Stimulated activated CD8-positive, alpha-beta memory T cell treated with anti-CD3 and anti-CD28 coated beads, Interleukin-15, amount 100 ng/mL, for 4 hours (primary cell): ENCODE measurements at places on chromosomes 5 and 9.

DNA sequence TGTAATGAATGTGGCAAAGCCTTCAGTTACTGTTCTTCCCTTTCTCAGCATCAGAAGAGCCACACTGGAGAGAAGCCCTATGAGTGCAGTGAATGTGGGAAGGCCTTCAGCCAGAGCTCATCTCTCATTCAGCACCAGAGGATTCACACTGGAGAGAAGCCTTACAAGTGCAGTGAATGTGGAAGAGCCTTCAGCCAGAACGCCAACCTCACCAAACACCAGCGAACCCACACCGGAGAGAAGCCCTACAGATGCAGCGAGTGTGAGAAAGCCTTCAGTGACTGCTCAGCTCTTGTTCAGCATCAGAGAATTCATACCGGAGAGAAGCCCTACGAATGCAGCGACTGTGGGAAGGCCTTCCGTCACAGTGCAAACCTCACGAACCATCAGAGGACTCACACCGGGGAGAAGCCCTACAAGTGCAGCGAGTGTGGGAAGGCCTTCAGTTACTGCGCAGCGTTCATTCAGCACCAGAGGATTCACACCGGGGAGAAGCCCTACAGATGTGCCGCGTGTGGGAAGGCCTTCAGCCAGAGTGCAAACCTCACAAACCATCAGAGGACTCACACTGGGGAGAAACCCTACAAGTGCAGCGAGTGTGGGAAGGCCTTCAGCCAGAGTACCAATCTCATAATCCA lies 6.8 kb downstream of the RPL12 start:
- DNase-seq = no peak

DNA sequence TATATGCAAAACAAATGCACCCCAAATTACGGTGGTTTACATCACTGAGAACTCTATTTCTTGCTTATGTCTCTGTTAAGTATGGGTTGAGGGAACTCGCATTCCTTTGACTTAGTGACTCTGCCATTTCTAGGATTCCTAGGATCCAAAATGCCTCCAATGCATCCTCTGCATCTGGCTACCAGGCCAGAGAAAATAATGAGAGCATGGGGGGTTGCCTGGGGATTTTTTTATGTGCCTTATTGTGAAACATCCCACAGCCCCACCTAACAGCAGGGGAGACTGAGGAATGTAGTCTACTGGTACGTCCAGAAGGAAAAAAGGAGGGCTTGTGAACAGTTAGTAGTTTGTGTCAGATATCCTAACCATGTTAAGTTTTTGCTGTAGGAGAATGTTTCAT lies 466.0 kb upstream of the ARRDC3 start:
- DNase-seq = no peak

- DNase-seq = no peak
These were observed 25.2 kb downstream of the GLDC start for GRCh38 chr9:6620353-6620752.

DNA sequence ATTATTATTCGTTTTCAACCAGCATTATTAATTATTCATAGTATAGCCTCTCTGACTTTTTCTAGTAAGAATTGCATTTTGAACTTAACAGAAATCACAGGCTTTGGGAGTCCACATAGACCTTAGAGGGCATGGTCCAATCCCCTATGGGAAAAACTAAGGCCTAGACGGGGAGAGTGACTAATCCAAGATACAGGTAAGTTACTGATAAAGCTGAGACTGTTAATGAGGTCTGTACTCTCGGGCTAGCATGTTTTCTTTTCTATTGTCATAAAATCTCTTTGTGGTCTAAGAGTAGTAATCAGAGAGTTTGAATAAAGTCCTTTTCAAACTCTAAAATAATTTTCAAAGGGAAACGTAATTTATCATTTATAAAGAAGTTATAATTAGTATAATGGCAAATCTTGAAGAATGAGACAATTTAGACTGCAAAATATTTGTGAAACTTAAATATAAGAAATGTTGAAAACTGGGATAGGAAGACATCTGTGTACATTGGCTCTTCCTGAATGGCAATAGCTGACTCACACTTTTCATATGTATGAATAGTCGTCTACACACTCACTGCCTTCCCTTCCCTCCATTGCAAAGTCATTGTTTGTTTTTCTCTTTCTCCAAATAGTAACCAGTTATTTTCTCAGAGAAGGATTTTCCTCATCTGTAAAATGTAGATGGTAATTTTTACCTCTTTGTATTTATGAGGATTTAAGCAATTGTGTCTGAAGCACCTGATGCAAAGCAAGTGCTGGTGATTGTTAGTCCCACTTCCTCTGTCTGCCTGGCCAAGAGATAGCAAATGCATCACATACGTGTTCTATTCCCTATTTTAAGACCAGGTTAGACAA lies 207.9 kb upstream of the CD180 start:
- DNase-seq = no peak

DNA sequence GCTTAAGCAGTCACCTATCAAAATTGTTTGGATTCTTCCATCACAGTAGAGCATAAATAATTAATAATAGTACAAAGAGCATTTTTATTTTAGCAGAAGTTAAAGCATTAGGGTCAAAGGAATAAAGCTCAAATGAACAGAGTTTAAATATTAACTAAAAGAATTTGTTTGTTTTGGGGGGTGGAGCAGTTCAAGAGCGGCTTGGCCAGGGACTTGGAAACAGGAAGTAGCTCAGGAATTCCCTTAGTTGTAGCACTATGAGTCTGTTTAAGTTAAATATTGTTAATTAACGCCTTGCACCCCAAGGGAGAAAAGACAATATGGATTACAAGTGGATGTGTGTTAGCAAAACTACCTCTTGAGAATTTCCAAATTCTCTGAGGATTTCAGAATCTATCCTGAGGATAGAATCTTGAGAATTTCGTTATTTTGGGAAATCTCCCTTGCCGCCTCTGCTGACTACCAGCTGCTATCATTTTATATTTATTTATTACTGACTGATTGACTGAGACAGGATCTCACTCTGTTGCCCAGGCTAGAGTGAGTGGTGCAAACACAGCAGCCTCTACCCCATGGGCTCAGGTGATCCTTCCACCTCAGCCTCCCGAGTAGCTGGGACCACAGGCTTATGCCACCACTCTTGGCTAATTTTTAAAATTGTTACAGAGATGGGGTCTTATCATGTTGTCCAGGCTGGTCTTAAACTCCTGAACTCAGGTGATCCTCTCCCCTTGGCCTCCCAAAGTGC lies 96.7 kb upstream of the CHD1 start:
- no peak for DNase-seq

DNA sequence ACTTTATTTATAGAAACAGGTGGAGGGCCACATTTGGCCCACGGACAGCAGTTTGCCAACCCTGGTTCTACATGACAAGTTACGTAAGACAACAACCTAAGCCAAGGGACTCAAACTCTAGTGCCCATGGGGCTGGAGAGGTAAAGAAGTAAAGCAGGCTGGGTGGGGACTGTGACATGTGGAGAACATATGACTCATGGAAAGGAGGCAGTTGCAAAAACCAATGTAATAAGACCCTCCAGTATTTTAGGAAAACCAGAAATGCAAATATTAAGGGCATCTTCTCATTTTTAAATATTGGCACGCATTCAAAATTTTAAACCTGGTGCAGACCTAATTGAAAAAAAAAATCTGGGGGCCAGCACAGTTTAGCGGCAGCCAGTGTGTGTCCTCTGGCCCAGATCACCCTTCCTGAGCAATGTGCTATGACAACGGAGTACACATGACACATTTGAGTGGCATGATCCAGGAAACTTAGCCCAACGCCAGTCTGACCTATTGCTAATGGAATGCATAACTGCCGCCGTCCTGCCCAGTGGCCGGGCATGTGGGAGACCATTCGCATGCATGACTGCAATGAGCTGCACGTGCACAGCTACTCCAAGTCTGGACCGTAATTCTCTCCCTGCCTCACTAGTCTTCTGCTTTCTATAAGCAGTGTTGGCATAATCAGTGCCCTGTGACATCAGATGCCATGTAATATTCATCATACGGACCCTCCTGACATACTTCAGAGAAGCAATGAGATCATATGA lies 97.2 kb downstream of the SH3TC2 start:
- DNase-seq = no peak

DNA sequence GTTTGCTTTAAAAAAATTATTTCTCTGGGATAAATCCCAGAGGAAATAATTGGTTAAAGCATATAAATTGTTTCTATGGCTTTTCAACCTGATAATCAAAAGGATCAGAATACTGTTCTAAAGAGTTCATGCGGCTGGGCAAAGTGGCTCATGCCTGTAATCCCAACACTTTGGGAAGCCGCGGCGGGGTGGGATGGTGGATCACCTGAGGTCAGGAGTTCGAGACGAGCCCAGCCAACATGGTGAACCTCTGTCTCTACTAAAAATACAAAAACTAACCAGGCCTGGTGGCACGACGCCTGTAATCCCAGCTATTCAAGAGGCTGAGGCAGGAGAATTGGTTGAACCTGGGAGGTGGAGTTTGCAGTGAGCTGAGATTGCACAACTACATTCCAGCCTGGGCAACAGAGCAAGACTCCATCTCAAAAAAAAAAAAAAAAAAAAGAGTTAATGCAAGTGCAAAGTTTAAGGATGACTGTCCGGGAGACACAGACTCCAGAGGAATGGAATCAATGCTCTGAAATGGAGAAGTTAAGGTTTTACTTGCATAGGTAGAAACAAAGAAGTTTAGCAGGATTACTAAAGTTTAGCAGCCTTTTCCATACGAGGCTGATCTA lies 16.6 kb upstream of the GRHPR start:
- no peak for DNase-seq

DNA sequence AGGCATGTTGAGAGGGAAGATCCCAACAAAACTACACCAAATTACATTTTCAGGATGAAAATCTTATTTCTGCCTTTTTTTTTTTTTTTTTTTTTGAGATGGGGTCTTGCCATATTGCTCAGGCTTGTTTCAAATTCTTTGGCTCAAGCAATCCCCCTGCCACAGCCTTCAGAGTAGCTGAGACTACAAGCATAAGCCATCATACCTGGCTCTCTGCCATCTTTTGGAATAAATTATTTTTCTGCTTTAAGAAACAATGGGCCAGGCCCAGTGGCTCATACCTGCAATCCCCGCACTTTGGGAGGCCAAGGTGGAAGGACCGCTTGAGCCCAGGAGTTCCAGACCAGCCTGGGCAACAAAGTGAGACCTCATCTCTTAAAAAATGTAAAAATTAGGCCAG lies 14.3 kb downstream of the AFF4 start:
- no peak for DNase-seq

- DNase-seq = no peak
These were observed 149.2 kb downstream of the PBX3 start for GRCh38 chr9:125896404-125896803.

GRCh38 chr9:95870906-95871305 lies 4.6 kb upstream of the ERCC6L2 start:
- no peak for DNase-seq

- DNase-seq = no peak
These were observed 15.9 kb downstream of the EXD3 start for GRCh38 chr9:137406876-137407589.

- no peak for DNase-seq
These were observed 4.1 kb downstream of the PTGS1 start for GRCh38 chr9:122374885-122375420.

- no peak for DNase-seq
These were observed 44.1 kb downstream of the COL23A1 start for GRCh38 chr5:178545941-178546674.

DNA sequence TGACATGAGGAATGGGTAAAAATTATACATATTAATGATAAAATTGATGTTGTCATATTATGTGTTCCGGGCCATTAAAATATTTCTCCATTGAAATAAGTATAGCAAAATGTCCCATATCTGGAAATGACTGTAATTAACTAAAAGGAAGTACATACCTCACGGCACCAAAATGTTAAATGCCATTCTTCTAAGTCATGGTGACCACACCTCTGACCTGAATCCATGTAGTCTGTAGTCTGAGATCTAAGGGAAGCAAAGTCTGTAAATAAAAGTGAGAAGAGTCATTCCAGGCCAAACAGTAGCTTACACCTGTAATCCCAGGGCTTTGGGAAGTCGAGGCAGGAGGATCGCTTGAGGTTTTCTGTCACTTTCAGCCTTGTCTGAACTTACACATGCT lies 8.7 kb upstream of the GDA start:
- no peak for DNase-seq

DNA sequence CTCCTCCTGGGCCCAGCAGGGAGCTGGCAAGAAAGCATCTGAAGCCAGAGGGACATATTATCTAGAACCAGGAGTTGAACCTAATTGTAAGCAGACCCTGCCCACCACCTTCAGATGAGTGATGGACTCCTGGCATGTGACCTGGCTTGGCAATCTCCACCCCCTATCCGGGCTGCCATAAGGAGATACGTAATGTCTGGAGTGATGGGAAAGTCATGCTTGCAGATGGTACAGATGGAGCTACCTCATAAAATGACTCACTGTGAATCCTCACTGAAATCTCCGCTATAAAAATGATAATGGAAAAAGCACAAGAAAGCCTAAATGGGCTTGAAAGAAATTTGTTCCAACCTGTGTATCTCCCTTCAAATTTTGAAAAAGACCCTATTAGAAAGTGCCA lies 157.5 kb downstream of the DMRT2 start:
- DNase-seq = no peak

GRCh38 chr5:145975001-145975360 lies 38.6 kb downstream of the SH3RF2 start:
- no peak for DNase-seq

GRCh38 chr5:154513669-154514084 lies 35.6 kb upstream of the HAND1 start:
- DNase-seq = no peak

DNA sequence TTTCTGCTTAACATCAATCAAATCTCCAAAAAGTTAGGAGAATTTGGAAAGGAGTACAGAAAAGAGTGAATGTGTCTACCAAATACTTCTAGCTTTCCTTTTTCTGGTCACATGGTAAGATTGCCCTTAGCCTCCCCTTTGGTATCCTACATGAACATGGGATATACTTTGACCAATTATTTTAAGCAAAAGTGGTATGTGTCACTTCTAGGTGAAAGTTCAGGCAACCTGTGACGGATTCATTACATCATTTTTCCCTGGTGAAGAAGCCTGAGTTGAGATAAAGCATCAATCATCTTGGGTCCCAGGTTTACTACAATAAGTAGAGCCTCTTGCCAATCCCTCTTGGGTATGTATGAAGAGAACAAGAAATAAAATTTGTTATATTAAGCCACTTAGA lies 419.2 kb downstream of the PDE4D start:
- no peak for DNase-seq

GRCh38 chr5:4204276-4205141 lies 608.9 kb downstream of the IRX1 start:
- no peak for DNase-seq

- DNase-seq = no peak
These were observed 1.5 kb downstream of the GDNF start for GRCh38 chr5:37838152-37838932.

- DNase-seq = no peak
These were observed 29.5 kb downstream of the GNAQ start for GRCh38 chr9:78001946-78002731.
